Stimulated activated CD8-positive, alpha-beta memory T cell treated with anti-CD3 and anti-CD28 coated beads, Interleukin-7, amount 100 ng/mL, for 48 hours (primary cell): ENCODE measurements at places on chromosomes 7 and 10.

DNA sequence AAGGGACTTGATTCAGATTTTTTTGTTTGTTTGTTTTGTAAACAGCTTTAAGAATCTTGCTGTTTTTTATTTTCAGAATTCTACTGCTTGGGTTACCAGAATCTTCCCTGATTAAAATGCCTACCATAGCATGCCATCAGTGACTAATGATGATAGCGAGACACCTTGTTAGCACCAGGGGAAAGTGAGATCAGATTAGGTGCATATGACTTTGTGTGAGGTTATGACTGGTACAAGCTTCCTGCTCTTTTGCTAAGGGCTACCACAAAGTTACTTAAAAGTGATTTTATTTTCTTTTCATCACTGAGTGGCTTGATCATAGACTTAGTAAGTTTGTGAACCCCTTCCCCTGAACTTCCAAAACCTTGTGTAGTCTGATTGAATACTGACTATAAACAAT lies 93.5 kb downstream of the SND1 start:
- DNase-seq = no peak

DNA sequence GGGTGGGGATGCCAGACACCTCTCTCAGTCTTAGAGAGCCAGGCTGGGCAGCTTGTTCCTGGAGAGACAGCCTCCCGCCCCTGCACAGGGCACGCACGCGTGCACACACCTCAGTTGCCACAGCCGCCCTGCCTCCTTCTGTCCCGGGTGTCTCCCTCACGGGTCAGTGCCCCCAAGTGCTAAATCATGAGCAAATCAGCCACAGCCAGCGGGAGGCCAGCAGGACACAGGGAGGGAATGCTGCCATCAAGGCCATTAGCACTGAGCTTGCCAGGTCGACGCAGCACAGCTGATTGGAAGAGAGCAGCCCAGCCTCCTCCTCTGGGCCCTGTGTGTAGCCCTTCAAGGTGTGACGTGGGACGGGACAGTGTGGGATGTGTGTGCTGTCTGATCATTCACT lies 130.4 kb downstream of the CDH23 start:
- DNase-seq = no peak

DNA sequence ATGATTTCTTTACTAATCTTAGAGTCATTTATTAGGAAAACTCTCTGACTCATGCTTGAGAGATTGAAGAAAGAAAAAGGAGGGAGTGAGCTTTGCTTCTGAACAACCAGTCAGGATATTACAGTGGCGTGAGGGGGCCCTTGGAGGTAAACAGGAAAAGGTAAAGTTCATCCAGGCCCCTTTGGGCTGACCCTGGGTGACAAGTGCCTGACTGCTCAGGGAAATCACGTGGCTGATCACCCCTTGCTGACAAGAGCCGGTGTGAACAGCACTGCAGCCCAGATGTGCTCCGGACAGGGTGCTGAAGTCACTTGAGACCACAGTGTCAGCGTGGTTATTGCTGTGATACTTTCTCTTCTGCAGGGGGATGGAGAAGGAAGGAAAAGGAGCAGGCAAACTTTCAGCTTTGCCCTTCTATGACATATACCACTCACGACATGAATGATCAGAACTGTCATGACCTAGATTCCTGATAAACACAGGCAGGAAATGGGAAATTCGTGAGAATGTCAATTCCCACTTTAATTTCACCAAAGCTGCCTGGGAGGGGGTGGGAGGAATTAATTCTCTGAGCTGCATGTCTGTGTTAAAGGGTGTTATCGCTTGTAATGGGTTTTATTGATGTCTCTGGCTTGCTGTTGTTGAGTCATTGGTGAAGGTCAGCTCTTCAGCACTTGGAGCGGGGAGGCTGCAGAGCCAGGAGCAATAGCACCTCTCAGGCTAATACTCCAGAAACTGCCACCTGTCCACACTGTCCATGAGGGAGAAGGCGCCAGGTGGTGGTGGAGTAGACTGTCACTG lies 139.8 kb upstream of the AOAH start:
- no peak for DNase-seq

DNA sequence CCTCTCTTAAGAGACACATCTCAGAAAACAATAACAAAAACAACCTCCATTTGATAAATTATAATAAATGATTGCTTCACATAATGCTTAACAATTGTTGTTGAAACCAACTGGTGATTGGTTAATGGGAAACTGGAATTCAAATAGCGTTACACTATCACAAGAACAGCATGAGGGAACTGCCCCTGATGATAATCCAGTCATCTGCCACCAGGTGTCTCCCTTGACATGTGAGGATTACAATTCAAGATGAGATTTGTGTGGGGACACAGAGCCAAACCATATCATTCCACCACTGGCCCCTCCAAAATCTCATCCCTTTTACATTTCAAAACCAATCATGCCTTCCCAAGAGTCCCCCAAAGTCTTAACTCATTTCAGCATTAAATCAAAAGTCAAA lies 375.9 kb downstream of the BMPER start:
- DNase-seq = no peak

DNA sequence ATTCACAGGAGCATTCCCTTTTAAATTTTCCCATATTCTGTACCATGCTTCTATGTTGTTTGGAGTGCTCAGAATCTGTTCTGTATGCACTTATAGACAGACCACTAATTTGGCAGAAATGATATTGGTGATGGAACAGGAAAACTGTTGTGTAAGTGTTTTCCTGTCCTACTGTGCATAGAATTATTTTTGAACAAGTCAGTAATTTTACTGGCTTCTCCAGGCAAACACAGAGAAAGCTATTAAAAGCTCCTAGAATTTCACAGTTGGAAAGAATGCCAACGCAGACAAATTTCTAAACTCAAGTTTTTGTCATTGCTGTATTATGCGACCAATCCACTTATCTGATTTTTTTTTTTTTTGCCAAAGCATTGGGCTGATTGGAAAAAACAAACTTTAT lies 55.7 kb downstream of the ANKMY2 start:
- no peak for DNase-seq

DNA sequence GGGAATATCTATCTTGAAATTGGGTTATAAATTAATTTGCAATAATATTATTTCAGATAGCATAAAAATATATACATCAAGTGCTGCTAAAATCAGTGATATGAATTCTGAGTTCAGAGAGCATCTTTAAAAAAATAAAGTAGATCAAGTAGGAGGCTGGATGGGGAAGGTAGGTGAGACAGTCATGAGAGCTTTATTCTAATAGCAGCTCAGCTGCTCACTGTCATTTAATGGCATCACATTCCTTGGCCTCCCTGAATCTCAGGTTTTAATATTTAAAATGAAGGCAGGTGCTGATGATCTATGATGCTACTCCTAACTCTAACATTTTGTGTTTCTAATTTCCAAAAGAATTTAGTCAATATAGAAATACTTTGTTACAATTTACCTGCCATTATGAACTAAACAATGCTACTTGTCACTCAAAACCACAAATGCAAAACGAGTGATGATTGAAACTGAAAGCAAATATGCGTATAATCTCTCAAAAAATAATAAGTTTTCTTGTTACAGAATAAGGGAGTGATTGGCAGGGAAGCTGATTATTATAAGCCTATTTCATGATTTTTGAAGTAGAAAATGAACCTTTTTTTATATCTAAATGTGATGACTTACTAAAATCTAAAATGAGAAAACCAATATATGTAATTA lies 147.6 kb upstream of the CSTF2T start:
- DNase-seq = no peak

DNA sequence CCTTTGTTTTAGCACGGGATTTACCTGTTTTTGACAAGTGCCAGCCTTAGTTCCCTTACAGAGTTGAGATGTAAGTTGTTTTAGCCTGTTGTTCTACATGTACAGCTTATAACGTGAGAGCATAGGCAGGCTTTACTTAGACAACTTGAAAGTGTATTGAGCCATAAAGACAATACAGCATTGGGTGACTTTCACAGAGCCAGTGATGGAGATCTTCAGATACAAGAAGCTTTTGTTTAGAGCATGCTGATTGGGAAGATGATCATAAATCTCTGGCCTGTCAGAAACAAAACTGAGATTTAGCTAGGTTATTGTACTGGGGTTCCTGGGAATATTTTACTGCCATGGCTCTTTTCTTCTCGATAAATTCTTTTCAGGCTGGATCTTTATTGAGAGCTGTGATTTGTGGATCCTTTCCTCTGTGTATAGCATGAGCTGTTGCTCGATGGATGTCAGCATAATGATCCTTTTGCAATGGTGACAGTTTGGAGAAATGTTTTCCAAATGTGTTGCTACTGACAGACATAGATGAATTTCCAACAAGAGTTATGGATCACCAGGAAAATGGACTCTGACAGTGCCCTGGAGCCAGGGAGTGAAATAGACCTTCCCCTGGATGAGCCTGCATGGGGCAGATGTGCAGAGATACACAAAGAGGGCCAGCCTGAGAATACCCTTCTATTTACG lies 30.2 kb downstream of the LHFPL3 start:
- no peak for DNase-seq

GRCh38 chr10:3472287-3473051 lies 299.9 kb upstream of the PITRM1 start:
- DNase-seq = no peak

GRCh38 chr10:3774018-3774813 lies 10.8 kb downstream of the KLF6 start:
- no peak for DNase-seq

DNA sequence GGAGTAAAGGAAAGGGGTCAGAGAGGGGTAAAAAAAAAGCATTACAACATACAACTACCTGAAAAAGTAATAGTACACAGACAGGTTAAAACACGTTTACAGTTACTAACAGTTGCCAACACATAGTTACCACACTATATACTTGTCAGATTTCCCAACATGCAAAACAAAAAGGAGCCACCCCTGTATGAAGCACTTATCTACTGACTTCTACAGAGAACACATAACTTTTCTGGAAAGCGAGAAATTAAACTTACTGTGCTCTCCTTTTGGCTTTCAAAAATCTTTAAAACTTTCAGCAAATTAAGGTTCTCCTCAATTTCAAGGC lies 2.1 kb downstream of the ABI1 start:
- DNase-seq = no peak

DNA sequence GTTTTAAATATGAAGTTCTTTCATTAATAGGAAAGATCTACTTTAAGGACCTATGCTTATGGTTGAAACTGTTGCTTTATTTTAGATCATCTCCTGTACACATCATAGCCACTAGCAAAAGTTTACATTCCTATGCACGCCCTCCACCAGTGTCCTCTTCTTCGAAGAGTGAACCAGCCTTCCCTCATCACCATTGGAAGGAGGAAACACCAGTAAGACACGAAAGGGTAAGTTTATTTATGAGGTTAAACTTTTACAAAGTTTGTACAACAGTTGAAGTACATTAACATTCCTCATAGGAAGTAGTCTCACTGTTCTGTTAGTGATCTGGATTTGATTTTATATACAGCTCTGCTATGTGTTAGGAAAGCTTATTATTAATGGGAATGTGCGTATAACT lies 16.9 kb downstream of the HBP1 start:
- no peak for DNase-seq

DNA sequence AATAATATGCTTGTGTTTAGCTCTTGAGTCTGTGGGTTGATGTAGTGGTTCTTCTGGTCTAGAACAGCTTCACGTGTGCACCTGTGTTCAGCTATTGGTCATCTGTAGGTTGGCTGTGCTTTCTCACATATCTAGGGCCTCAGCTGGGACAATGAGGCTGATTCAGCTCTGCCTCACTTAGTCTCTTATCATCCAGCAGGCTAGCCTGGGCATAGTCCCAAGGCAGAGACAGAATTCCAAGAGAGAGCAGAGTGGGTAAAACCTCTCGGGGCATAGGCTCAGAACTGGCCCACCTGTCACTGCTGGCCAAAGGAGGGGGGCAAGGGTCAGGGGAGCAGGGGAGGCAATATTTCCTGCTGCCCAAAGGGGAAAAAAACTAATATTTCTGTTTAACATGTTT lies 32.0 kb upstream of the MXI1 start:
- DNase-seq = no peak

DNA sequence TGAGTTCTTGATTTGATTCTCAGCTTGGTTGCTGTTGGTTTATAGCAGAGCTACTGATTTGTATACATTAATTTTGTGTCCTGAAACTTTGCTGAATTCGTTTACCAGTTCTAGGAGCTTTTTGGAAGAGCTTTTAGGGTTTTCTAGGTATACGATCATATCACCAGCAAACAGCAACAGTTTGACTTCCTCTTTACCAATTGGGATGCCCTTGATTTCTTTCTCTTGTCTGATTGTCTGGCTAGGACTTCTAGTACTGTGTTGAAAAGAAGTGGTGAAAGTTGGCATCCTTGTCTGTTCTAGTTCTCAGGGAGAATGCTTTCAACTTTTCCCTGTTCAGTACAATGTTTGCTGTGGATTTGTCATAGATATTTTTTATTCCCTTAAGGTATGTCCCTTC lies 86.2 kb downstream of the PLXDC2 start:
- no peak for DNase-seq

DNA sequence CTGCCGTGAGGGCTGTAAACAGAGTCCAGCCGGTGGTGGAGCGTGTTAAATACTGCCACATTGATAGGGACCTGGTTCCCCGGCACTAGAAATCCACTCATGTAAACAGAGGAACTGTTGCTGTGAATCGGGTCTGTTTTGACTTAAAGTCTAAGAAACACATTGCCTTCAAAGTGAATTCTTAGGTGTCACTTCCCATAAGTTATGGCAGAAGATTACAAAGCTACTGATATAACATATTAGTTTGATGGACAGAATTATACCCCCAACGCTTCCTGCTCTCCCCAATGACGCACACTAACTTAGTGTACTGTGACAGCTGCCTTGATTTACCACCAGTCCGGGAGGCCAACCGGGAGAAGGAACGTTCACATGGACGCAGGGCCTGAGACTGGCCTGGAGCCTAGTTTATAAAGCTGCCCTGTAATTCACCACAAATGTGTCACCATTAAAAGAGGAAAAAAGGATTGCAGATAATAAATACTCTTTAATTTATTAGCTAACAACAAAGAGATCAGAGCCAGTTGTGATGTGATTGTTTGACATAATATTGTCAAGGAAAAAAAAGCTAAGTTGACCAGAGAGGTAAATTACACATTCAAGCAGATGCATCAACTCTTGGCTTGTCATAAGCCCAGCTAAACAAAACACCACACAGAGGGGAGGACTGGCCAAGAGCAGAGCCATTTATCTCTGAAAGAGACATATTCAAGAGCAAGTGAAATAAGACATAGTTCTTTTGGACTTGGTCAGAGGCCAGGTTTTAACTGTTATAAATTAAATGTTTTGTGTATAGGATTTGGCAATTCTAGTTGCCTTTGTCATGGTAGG lies 820.6 kb downstream of the LRMDA start:
- no peak for DNase-seq

DNA sequence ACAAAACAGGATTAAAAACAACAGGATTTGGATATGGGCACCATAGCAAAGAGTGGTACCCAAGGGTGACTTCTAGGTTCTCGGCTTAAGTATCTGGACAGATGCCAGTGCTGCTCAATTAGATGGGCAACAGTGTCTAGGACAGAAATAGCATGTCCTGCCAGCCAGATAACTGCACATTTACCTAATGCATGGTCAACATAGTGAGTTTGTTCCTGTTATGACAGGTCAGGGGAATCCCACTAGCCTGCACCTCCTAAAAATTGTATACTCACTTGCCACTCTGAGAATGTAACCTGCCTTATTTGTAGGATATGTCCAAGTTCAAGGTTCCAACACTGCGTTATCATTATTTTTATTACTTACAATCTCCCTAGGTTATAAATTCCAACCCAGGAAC lies 471.7 kb downstream of the GRM8 start:
- DNase-seq = no peak
